ENCODE measurements at places on chromosomes 3 and 15.

GRCh38 chr15:66221126-66221525 lies 32.4 kb downstream of the MEGF11 start:
- DNase-seq, result no peak

DNA sequence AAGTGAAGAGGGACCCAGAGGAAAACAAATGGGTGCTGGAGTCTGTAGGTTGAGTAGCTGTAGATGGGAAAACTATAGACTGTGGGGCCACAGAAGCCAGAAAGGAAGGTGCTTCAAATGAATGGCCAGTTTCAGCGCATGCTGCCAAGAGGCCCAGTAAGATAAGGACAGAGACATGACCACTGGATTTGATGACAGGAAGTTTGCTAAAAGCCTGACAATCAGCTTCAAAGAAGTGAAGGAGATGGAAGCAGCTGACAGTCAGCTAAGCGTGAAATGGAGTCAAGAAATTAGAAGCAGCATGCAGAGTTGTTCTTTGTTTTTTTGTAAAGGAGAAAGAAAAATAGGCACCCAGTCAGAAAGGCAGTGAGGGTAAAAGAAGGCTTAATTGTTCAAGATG lies 24.9 kb downstream of the TXNRD3 start:
- DNase-seq, result no peak

GRCh38 chr3:52140000-52140399 lies 14.2 kb downstream of the POC1A start:
- DNase-seq, result no peak

GRCh38 chr15:99017322-99017701 lies 9.7 kb upstream of the PGPEP1L start:
- DNase-seq, result no peak

- no peak for DNase-seq
Observed at GRCh38 chr3:178236555-178237277, 299.5 kb upstream of the KCNMB2 start.

DNA sequence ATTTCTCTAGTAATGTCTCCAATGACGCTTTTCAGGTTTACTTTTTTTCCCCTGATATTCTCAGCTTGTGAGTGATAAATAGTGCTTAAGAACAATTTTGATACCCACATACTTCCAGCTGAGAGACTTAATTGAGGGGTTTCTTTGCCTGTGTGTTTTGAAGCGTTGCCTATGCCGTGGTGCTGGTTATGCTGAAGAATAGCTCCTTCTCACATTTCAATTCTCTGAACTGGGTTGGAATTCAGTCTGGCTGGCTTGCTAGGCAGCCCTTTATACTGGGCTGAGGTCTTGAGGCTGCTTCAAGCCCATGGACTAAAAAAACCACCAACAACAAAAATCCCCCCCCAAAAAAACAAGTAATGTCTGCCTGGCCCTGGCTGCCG lies 87.4 kb downstream of the CHST2 start:
- DNase-seq, result no peak

- DNase-seq, result peak; percentile 21
Observed at GRCh38 chr15:95291898-95292472, 1038.5 kb upstream of the NR2F2 start.

GRCh38 chr3:77718311-77718710 lies 678.4 kb downstream of the ROBO2 start:
- no peak for DNase-seq

DNA sequence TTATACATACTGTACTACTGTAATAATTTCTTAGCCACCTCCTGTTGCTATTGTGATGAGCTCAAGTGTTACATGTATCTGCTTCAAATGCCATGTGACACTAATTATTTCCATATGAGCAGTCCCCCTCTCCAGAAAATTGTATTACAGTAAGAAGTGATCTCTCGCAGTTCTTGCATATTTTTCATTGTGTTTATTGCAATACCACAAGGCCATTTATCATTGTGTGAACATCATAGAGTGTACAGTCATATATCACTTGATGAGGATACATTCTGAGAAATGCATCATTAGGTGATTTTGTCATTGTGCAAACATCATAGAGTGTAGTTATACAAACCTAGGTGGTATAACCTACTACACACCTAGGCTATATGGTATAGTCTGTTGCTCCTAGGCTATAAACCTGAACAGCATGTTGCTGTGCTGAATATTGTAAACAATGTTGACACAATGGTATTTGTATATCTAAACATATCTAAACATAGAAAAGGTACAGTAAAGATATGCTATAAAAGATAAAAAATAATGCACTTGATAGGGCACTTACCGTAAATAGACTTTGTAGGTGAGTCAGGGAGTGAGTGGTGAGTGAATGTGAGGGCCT lies 189.6 kb upstream of the MLF1 start:
- no peak for DNase-seq

DNA sequence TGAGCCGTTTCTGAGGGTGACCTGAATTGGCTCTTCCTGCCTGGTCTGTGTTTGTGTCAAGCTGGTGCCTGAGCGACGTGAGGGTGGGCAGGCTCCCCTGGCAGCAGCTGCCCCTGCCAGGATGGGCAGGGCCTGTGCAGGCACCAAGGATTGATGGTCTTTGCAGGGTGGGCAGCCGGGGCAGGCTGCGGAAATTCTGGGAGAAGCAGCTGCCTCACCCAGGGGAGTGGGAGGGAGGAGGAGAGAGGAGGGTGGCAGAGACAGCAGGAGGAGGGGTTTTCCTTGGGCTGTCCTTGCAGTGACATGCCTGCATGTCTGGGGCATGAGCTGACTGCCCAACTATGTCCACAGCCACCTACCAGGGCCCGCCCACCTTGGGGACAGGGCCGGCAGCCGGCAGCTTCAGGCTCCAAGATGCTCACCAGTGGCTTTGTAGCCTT lies 27.9 kb upstream of the SLC6A6 start:
- DNase-seq, result no peak

GRCh38 chr3:21894459-21895340 lies 143.7 kb upstream of the ZNF385D start:
- no peak for DNase-seq

- no peak for DNase-seq
Observed at GRCh38 chr3:166554023-166554422, 716.8 kb upstream of the BCHE start.

DNA sequence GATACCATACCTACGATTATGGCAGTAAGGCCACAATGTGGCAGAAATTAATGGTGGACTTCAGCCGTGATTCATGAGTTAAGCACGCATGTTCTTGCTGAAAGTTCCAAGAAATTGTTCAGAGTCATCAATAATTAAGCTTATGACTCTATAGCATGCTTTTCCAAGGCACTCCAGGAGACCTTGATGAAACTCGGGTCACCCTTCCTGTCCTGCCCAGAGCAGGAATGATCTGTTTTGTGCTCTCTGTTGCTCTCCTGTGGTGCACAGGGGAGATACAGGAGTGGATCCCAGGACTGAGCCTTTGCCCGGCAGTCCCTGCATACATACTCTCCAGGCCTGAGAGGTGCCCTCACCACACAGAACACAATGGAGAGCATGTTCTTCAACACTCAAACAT lies 141.6 kb upstream of the SLC2A2 start:
- DNase-seq, result no peak

DNA sequence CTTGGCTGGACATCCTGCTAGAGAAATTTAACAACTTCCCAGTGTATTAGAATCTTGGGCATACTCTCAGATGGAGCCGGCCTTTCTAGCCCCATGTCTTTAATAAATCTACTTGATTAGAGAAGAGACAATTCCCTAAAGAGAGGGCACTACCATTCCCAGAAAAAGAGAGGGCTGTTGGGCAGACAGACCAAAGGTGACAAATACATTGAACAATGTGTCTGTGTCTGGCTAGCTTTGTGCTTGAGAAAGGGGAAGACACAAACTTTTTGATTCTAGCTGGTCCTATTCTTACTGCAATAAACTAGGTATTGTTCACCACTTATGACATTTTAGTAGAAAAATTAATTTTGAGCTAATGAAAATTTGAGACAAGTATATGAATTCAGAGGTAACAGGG lies 57.7 kb downstream of the DUT start:
- DNase-seq, result no peak

DNA sequence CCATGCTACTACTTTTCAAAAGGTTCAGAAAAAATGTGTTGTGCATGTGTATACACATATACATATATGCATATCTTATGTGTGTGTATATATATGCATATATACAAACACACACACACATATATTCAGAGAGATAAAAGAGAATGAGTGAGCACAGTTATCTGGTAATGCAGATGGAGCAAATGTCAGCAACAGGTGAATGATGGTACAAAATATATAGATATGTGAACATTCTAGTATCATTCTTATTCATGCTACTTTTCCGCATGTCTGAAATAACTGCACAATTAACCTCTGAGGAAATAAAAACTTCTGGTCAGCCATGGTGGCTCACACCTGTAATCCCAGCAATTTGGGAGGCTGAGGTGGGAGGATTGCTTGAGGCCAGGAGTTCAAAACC lies 222.6 kb upstream of the NANOGP8 start:
- DNase-seq, result no peak

DNA sequence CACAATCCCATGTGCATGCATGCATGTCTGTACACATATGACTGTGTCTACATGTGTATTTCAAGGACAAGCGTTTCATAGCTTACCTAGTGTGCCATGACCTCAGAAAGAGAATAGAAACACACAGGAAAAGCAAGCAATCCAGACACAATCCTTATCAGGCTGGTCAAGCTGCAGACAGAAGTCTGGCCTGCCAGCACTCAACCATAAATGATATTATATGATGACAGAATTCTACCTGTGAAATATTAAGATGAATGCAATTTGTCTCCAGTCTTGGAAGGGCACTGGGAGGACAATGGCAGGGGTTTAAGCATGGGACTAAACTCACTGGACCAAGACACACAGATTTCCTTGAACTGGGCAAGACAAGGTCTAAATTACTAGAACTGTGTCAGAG lies 50.9 kb upstream of the ARL6 start:
- no peak for DNase-seq

GRCh38 chr15:78938658-78939488 lies 6.0 kb downstream of the CTSH start:
- DNase-seq, result peak; percentile 46

DNA sequence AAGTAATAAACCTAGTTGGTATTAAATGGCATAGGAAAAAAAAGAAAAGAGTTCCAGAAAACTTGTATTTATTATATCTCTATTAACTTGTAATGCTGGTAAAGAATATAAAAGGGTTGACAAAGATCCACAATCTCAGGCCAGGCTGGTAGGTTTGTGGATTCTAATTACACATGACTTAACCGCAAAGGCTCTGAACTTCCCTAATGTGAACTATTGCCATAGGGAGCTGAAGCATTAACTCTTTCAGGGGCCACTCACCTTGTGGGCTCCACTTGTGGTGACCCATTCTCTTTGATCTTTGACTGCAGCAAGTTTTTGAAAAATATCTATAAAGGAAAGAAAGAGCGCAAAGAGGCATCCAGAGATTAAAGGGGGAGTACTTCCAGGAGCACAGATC lies 58.5 kb downstream of the NEK10 start:
- no peak for DNase-seq

DNA sequence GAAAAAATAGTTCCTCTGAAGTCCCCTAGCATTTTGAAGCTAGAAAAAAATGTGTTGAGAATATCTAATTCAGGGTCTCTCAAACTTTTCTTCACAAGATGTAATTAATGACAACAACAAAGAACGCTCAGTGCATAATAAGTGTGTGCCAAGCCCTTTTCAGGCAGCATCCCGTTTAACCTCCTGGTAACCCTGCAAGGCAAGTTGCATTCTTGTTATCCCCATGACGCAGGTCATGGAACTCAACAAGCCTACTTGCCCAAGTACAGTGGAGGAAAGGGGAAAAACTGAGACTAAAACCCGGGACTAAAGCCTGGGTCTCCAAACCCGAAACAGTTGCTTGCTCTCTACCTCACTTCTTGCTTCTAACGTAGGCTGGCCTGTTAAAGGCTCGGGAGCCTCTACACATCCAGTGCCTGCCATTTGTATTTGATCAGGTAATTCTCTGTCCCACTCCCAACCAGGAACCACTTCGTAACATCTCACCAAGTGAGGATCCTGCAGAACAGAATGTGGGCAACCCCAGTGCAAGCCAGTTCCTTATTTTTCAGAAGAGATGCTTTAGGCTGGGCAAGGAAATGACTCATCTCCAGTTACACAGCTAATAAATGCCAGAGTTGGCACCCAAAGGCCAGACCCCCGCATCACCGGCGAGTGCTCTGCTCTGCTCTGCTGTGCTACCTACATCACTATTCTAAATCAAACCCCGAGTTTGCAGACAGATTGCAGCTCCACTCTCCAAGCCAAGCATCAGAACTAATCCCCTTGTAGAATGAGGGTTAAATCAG lies 28.3 kb downstream of the LMCD1 start:
- no peak for DNase-seq
